ENCODE measurements at places on chromosomes 5 and 9. TPM values are rescaled to one million over a fixed set of nuclear protein-coding genes. Genes with fewer than 3 reads are reported as not detected.

PTGR1 gene
- 24.8 TPM for total RNA-seq

BTNL8 gene
- 0.57 TPM for total RNA-seq

SEMA4D gene
- 6.4 TPM for total RNA-seq

CDH10 gene
- total RNA-seq = 1.2 TPM

IFNB1 gene
- not detected for total RNA-seq

IRF1 gene
- 30.7 TPM for total RNA-seq

OBP2B gene
- total RNA-seq = not detected

HTR1A gene
- total RNA-seq = not detected

C7 gene
- not detected for total RNA-seq

SPATA31D4 gene
- total RNA-seq = not detected

SLC6A19 gene
- not detected for total RNA-seq

CXCL14 gene
- not detected for total RNA-seq

PCDHAC2 gene
- 5.3 TPM for total RNA-seq

PTPRD gene
- 8.1 TPM for total RNA-seq

AQP3 gene
- 2.7 TPM for total RNA-seq

UBE2QL1 gene
- total RNA-seq = 0.42 TPM

OTP gene
- not detected for total RNA-seq

Measured in A375 (cell line).